Tongue (tissue), 3 donors: ENCODE measurements at places on chromosomes 1 and 21.

GRCh38 chr1:41784531-41785274, 134.0 kb downstream of the HIVEP3 start:
- no peak for DNase-seq

DNA sequence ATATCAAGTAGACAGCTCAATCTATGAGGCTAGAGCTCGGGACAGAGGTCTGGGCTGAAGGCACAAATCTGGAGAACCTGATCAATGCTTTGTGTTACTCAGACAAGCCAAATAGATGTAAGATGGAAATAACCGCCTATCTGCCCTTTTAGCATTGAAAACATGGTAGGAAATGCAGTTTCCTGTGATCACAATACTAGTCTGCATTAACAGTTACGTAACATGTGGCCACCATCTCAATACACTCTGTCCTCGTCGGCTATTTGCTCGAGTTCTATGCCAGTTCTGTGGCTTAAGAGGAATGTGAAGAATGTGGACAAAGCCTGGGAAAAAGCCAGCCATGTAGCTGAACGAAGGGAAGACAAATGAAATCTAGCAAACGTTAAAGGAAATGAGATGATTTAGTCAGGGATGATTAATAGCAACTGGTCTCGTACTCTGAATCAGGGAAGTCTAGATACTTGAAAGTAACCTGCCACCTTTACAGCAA, 73.3 kb downstream of the HSF2BP start:
- DNase-seq, result peak; percentile 89

DNA sequence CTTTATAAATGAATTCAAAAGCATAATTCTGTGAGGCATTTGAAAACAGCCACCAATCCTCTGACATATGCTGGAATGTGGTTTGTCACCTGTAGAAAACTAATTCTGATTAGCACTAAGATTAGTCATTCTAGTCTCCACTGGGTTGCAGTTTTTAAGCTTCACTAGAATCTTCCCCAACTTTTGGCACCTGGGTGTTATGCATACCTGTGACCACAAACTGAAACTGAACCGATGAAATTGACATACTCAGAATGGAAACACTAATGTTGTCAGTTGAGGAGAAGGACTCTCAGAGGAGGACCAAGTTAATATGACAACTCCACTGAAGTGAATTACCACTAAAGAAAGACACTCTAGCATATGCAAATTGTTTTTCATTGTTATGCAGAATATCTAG, 285.8 kb upstream of the NEGR1 start:
- no peak for DNase-seq

DNA sequence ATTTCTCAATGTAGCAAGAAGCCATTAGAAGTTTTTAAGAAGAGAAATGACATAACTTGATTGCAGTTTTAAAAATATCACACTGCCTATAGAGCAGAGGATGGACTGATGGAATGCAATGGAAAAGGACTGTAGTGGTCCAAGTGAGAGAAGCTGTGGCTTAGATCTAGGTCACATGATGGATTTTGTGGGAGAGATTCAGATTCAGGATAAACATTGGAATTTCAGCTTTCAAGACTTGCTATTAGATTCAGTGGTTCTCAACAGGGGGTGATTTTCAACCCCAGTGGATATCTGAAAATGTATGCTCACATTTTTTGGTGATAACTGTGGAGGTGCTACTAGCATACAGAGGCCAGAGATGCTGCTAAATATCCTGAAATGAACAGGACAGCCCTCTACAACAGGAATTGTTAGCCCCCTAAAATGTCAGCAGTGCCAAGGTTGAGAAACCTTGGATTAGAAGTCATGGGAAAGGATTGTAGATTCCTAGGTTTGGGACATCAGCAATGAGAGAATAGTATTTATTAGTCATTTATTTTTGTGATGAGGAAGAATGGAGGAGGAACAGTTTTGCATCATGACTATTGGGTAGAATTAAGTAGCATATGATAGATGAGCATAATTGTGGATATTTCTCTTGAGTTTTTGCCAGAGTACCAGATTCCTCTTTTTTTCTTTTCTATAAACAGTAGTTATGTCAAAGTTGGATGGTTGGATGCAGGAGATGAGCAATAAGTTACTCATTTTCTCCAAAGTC, 30.1 kb upstream of the KCNK2 start:
- DNase-seq, result no peak

GRCh38 chr1:67788238-67788790, 45.0 kb downstream of the GNG12 start:
- DNase-seq, result no peak

GRCh38 chr1:1337793-1338147, 6.7 kb downstream of the TAS1R3 start:
- DNase-seq, result no peak

DNA sequence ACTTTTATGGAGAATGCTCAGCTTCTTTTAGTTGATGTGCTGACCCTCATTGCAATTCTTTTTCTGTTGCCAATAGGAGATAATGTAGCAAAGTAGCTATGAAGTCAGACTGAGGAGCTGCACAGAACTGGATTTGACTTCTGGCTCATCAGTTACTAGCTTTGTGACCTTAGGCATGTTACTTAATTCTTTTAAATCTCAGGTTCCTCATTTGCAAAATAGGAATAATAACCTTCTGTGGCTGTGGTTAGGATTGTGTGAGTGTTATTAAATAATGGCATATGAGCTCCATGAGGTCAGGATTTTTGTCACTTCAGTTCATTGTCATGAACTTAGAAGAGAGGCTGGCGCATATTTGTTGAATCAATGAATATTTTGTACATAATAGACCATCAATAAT, 237.6 kb upstream of the SGIP1 start:
- no peak for DNase-seq

- DNase-seq, result peak; percentile 77
Observed at GRCh38 chr1:166164995-166165660, 1.7 kb downstream of the FAM78B start.

DNA sequence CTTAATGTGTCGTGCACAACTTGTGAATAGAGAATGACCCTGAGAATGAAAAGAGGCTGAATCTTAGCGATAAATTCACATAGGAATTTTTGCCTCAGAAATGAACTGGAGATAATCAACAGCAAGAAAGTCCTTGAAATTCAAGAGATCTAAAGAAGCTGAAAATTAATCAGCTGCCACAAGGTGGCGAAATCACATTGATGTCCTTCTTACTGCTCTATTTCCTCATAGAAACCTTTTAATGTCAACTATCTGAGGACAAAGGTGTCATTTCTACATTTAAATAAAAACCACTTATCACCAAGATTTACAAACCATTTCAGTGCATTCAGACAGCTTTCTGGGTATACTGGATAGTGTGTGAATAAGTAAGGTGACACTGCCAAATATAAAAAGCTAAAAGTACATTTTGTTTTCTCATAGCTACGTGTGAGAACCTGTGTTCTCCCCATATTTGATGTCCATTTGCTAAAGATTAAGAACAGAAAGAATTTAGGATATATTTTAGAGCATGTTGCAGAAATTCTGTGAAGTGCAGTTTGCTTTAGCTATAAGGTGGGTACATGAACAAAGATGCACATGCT, 485.3 kb upstream of the PTBP2 start:
- peak; percentile 81 for DNase-seq

GRCh38 chr1:93346421-93346993, 800 bp downstream of the DR1 start:
- peak; percentile 47 for DNase-seq

DNA sequence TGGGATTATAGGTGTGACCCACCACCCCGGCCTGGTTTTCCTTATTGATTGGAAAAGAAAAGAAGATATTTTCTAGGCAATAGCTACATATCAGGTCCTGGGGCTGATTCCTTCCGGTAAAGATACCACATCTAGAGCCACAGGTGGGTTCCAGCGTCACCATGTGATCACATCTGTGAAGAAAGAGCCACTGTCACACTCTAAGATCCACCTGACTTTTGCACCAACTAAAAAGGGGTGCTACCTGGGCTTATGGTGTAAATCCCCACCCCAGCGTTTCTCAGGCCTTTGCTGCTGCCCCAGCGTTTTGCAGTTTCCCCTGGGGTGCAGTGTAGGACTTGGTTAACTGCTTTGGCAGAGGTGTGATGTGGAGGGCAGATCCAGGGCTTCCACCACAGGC, 22.3 kb upstream of the PDE9A start:
- DNase-seq, result no peak

GRCh38 chr1:66834926-66835325, 33.9 kb upstream of the INSL5 start:
- no peak for DNase-seq

DNA sequence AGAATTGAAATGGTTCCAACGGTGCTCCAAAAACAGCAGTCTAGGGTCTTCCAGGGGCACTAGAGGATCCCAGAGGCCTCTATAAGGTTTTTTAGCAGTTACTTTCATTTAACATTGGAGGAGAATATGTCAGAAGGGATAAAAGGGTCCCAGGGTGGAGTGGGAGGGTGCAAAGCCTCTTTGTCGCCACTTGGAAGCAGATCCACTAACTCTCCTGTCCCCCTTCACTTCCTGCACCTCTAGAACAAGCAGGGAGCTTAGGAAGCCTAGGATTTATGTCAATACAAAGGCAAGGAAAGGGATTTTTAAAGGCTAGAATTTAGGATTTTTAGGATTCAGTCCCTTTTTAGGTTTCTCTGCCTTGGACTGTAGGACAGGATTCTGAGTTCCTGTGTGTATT, 8.3 kb downstream of the PCP4L1 start:
- no peak for DNase-seq

DNA sequence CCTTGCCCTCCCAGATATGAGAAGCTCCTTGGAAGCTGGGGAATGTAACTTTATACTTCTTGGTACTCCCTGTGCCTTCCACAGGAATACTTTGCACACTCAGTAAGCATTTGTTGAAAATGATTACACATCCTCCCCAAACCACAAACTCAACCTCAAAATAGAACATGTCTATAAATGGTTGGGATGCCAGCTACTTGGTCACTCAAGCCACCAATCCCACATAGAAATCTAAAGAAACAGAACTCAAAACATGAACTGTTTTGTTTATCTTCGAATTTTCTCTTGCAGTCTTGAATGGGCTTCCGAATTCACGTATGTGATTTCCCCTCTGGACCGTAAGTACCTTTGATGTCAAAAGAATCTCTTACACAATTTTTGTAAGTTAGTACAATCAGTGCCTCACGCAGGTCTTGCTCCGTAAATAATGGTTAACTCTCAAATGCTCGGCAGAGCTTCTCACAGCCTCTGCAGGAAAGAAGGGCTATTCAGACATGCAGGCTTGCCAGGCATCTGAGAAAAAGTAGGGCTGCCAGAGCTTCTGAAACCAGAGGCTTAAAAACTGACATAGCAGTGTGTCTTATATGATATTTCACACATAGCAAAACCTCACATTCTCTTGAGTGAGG, 26.9 kb downstream of the SORT1 start:
- DNase-seq, result peak; percentile 28

GRCh38 chr1:46530791-46531409, 20.5 kb downstream of the KNCN start:
- DNase-seq, result peak; percentile 32

GRCh38 chr1:216596281-216596862, 126.9 kb downstream of the ESRRG start:
- no peak for DNase-seq

DNA sequence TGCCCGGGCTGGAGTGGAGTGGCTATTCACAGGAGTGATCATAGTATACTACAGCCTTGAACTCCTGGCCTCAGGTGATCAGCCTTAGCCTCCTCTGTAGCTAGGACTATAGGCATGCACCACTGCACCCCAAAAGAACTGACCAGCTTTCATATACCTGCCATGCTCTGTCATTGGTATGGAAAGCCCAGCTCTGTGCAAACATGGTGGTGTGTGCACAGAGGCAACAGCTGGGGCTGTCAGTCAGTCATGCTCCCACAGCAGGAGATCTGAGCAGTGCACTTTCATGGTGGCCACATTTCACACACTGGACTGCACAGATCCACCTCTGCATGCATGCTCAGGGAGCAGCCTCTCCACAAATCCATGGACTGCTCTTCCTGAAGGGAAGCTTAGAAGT, 8.8 kb upstream of the JAK1 start:
- DNase-seq, result no peak

- DNase-seq, result no peak
Observed at GRCh38 chr1:113133038-113133437, 60.0 kb downstream of the LRIG2 start.

GRCh38 chr1:53197291-53198200, 922 bp downstream of the CPT2 start:
- DNase-seq, result peak; percentile 37

GRCh38 chr1:215507119-215507518, 60.0 kb upstream of the KCTD3 start:
- DNase-seq, result no peak

DNA sequence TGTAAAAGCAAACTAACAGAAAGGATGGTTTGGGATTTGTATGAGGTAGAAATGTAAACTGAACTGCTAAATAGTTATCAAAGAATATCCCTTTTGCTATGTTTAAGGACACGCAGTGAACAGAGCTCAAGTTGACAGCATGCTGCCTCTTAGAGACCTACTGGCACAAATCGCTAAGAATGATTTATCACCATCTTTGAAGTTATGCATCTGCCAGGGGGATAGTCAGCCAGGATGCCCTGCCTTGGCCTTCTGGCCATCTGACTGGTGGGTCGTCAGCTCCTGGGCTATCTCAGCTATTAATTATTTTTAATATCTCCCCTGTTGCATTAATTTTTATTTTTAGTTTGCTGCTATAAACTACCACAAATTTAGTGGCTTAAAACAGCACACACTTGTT, 334.8 kb upstream of the KAZN start:
- peak; percentile 13 for DNase-seq

- no peak for DNase-seq
Observed at GRCh38 chr1:162385280-162385623, 3.7 kb downstream of the C1orf226 start.

GRCh38 chr1:59755069-59755685, 59.6 kb upstream of the HOOK1 start:
- DNase-seq, result peak; percentile 71

DNA sequence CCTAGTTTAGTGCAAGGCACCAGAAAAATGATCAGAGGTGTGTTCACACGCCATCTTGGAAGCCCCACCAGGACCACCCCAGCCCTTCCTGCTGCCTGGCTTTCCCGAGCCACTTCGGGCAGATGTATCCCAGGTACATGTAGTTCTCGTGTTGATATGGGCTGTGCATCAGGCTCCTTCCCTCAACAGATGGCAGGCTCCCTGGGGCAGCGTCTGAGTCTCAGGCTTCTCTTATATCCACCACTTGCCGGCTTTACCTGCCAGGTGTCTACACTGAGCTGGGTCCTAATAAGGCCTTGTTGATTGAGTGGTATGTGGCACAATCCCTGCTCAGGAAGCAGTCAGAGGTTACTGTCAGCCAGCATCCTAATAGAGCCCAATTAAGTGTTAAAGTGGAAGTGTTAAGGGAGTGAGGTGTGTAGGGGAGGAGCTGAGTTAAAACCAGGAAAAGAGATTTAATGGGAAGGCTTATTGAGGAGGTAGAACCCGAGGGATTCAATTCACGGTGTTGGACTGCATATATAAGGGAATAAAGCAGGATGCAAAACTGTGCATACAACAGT, 8.5 kb downstream of the GPA33 start:
- DNase-seq, result no peak

DNA sequence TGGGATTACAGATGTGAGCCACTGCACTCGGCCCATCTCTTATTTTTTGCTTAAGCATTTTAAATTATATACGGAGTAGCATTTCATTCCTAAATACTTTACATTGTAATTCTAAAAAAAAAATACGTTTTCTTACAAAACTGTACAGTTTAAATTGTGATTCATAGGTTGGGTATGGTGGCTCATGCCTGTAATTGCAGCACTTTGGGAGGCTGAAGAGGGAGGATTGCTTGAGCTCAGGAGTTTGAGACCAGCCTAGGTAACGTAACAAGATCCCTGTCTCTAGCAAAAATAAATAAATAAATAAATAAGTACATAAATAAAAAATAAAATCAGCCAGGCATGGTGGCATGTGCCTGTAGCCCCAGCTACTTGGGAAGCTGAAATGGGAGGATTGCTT, 24.6 kb downstream of the TBCE start:
- no peak for DNase-seq

GRCh38 chr21:28252928-28253327, 739.7 kb downstream of the LTN1 start:
- no peak for DNase-seq
